ENCODE measurements at places on chromosomes 3 and 15.

GRCh38 chr3:125109536-125109925, 53.7 kb upstream of the HEG1 start:
- DNase-seq = no peak

- DNase-seq = no peak
Measured at GRCh38 chr3:167656821-167657220, 3.1 kb upstream of the WDR49 start.

DNA sequence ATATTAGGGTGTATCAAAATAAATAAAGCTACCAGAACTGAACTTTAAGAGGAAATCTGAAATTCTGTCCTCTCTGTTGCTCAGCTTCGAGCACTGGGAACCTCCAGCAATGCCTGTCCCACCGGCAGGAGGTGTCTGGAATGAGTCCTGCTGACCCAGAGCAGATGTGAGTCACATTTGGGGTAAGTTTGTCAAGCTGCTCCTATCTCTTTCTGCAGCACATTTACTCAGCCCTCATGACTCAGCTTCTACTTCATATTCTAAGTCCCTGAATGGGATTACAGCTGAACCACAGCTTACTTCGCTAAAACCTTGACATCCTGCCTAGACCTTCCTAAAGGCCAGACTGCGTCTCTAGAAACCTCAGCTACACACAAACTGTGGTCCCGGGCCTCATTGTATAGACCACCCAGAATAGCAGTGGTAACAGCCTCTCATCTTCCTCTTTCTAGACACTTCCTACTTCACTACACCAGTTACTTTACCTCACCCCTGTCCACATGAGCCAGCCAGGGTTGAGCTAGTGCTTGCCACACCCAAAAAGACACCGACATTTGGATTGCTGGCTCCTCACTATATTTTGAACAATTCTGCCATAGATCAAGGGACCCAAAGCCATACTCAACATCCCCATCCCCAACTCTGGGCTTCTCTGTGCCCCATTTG, 109.6 kb upstream of the TMCO5A start:
- peak; percentile 21 for DNase-seq

- DNase-seq = no peak
Measured at GRCh38 chr3:8450618-8451017, 51.0 kb upstream of the LMCD1 start.

DNA sequence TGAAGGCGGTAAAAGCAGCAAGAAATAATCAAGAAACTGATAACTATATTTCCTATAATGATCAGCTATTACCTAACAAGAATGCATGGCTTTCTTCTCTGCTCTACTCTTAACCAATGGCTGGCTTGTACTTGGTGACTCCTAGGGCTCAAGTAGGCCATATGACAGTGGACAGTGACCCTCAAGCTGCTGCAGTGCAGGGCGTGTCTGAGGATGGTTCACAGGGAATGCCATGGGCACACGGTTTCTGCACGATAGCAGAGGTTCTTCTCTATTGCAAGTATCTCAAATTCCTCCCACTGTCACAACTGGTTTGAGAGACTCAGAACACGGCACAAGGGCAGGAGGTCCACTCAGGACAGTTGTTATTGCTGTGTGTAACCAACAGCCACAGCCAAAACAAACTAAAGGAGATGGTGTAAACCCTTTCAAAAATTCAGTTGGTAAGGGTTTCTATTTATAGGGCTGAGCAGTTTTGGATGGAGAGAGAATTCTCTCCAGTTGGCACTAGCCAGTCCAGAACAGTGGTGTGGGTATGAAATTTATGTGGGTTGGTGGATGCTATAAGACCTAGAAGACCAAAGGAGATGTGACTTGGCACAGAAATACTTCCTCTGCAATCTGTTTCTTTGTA, 103.2 kb upstream of the ST8SIA2 start:
- DNase-seq = no peak

GRCh38 chr15:79572691-79573404, 140.7 kb downstream of the MINAR1 start:
- no peak for DNase-seq

DNA sequence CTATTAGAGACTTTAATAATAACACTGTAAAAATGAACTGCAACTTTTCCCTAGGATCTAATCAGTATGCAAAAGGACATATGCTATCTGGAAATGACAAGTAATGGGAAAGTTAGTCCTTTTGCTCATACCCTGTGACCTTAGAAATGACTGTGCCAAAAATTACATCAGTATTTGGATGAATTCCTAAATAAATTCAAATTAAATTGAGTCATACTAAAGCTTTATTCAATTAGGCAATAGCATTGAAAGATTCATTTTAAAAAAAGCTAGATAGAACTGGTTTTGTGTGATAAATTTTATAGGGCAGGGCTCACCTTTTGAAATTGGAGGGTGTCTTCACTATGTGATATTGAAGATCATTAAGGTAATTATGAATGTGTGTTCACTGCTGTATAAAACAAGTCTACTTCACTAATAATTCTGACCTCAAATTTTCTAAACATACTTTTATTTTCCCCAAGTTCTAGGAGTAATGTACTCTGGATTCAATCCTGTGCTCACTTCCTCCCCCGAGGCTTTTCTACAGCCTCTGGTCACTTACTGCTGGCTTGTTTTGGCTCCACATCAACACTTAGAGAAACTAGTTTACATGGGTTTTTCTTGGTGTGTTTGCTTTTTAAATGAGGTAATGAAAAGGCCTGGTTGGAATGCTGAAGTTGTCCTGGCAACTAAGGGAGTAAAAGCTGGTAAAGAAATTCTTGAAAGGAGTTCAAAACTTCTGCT, 44.4 kb upstream of the SPTSSB start:
- DNase-seq = no peak

DNA sequence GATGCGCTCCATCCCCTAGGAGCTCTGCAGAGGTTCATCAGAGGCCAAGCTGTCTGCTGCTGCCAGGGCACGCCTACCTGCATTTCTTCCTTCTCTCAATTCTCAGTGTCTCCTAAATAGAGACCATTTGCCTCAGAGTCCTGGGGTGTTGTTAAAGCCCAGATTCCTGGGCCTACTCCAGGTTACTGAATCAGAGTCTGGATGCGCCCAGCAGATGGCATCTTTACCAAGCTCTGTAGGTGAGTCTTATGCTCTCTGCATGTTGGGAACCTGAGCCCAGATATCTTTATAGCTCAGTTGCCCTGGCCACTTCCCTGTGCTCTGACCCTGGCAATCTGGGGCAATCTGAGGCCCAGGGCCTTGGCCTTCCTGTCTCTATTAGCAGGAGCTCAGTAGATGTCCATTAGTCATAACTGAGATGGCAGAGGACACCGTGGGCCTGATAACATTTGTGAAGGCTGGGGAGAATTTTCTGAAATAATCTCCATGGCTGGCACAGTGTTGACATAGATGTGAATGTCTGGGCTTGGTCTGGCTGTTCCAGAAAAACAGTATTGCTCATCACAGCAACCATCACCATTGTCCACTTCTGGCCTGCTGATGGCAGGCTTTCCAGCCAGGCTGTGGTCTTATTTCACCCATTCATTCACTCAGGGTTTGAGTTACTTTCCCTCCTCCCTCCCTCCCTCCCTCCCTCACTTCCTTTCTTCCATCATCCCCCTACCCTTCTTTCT, 13.3 kb upstream of the RBP1 start:
- DNase-seq = no peak

DNA sequence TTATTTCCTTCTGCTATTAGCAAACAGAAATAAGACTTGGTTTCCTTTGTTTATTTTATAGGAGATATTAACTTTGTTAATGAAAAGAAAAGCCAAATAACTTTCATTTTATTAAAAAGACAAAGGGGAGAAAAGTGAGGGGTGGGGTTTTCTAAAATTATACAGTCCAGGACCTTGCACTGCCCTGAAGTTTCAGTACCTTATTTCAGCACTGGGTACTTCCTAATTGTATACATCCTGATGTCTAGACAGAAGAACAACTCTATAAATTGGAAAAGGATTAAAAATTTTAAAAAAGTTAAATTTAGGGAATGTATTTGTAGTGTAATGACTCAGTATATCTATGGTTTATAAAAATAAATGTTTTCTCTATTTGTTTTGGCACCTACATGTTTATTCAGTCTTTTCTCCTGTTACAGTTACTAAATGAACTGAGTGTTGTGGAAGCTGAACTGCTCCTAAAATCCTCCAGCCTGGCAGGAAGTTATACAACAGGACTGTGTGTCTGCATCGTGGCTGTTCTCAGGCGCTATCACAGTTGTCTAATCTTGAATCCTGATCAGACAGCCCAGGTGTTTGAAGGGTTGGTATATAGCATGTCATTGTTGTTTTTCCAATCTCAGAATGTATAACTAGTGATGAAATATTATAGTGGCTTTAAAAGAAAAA, 27.6 kb upstream of the P2RY13 start:
- no peak for DNase-seq

GRCh38 chr3:15795651-15796308, 2.0 kb downstream of the ANKRD28 start:
- no peak for DNase-seq

- no peak for DNase-seq
Measured at GRCh38 chr3:24474862-24475261, 19.8 kb downstream of the THRB start.

DNA sequence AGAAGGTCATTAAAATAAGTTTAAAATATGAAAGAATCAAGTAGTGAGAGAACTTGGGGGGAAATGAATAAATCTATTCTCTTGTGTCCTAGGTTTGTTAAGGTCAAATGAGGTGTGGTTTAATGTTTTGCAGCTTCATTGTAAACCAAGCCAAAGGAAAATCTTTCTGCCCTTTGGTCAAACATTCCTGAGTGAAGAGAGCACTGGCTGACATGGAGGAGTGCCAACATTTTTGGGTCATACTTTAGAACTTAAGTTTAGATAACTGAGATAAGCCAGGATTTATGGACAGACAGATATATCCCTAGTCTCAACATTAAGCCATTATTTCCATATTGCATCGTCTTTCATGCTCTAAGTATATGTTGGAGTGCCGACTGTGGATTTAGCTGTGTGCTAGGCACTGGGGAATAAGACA, 66.4 kb downstream of the PTPRG start:
- DNase-seq = no peak

- no peak for DNase-seq
Measured at GRCh38 chr3:150662410-150663200, 41.1 kb downstream of the ERICH6 start.

- DNase-seq = no peak
Measured at GRCh38 chr3:108122276-108122675, 31.4 kb upstream of the CD47 start.

DNA sequence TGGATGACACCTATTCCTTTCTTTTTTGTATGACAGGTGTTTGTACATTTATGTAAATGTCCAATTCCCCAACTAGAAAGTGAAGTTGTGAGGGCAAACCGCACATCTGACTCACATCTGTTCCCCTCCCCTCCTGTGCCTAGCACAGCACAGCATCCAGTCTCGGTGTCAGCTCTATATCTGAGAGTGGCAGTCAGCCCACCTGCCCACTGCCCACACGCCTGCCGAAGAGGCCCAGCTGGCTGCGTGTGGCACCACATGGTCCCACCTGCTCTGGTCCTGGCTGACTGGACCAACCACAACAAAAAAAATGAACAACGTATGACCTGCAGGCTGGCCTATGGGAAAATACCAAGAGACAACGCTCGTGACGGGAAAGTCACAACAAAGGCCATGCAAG, 62.8 kb downstream of the XXYLT1 start:
- DNase-seq = no peak

GRCh38 chr3:23961066-23961465, 16.0 kb downstream of the NR1D2 start:
- no peak for DNase-seq

GRCh38 chr15:78110096-78110495, 17.7 kb downstream of the SH2D7 start:
- DNase-seq = no peak

DNA sequence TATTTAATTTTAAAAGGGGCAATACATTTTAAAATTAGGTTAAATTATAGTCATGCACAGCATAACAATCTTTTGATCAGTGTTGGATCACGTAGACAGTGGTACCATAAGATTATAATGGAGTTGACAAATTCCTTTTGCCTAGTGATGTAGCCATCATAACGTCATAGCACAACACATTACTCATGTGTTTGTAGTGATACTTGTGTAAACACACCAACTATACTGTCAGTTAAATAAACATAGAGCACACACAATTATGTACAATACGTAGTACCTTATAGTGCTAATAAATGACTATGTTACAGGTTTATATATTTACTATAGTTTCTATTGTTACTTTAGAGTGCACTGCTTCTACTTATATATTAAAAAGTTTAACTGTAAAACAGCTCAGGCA, 31.2 kb downstream of the FOXB1 start:
- no peak for DNase-seq

DNA sequence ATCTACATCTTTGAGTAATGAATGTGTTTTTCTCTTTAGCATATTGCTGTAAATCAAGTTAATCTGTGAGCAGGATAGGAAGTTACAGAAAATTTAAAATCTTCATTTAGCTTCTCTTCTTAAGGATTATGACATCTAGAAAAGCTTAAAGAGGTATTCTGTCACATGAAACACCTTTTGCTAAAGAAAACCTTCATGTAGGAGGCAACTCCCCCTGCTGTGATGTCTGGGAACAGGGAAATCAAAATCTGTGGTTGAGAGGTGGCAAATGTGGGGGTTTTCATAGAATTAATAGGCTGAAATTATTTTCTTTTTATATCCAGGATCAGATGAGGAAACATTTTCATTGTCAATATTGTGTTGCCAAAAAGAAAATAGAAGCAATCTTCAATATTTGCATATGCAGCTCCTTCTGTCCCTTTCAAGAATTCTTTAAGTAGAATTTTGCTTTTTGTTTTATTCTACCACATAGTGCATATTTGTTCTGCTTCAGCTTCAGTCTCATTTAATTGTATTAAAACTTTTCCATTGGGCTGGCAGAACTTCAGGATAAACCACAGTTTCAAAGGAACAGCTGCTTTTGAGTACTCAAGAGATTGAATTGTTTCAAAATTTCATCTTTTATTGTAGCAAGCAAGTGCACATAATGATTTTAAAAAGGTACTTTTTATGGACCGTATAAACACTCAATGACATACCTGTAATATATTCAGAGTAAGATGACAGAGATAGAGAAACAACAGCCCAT, 128.4 kb downstream of the RAP2B start:
- DNase-seq = peak; percentile 18

DNA sequence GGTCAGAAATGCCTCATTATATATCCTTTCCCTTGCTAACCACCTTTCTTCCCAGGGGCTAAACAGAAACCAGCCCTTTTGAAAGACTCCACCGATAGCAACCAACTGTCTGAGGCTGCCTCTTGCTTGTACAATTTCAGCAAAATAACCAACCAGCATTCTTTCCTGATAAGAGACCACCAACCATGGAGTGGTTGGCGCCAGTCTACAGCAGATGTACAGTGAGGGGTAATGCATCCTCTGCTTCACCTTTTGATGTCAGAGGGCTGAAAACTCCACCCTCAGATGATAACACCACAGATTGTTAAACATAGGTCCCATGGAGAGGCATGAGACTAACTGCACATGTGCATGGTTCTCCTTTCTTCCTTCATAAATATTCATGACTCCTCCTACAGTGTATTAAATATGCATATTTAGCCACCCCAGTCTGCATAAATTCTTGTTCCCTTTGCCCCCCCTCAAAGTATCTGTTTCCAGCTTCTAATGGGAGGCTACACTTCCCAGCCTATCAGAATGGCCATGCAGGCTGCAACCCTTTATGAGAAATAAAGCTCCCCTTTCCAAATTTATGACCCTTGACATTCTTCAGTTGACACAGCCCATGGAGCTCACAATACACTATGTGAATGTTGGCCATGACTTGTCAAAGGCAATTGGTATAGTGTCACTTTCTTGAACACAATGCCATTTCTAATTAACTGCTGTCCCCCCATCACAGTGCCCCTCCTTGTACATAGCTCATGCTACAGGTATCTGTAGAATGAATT, 48.3 kb downstream of the GABRB3 start:
- no peak for DNase-seq

- DNase-seq = no peak
Measured at GRCh38 chr3:188400494-188401243, 246.7 kb downstream of the LPP start.
